ENCODE measurements at places on chromosomes 13 and 19.
A peak's percentile ranks its signal among the peaks of the same experiment; 100 is the strongest.

- peak; percentile 53 for DNase-seq
Observed at GRCh38 chr13:41588899-41589298, 131.5 kb downstream of the RGCC start.

DNA sequence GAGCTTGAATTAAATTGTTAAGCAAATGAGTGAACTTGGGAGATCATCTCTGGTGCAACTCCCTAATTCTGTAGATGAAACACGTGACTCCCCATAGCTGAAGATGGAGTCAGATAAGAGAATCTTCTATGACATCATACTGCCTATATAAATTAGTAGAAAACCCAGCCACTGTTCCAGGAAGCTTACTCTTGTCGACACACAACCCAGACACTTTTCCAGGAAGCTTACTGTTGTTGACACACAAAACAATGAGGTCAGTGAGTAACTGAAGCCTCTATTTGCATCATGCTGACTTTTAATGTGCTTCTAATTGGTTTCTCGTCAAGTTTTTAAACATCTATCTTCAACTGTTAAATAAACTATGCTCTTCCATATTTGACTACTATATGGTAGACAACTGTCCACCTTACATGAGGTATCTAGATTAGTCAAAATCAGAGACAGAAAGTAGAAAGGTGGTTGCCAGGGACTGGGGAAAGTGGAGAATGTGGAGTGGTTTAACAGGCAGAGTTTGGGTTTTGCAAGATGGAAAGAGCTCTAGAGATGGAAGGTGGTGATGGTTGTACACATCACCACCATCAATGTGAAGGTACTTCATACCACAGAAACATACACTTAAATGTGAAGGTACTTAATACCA lies 168.2 kb downstream of the FGF14 start:
- no peak for DNase-seq

DNA sequence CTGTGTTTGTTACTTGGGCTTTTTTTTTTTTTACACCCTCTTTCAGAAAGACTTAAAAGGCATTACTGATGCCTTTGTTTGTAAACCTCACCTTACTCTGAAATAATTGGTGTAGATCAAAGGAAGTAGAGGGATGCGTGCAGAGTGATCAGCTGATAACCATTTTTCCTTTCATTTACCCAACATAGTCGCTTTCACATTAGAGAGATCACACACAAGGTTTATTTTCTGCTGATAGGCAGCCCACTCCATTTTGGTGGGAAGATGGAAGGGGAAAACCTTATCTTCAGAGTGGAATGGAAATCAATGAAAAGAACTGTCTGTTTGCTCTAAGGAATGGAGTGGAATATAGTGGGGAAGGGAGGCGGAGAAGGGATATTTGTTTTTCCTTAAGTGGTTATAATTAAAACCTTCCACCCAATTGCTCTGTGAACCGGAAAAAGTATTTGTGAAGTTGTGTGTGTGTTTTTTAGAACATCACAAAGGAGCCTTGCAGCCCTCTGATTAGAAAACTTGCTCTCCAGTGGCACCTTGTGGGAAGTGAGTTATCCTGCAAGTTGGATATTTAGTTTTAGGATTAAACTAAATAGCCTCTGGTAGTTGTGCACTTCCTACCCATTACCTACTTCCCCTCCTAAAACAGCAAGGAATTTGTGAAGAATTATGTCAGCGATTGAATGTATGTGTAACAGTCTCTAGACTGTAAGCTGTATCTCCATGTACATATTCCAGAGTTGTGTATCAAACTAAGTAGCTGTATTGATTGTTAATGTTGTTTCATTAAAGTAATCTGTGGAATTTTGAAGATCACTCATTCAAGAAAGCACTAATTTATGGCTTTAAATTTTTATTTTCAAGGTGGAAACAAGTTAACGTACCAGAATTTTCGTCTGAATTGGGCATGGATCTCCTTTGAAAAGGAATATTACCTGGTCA lies 76.8 kb downstream of the FREM2 start:
- DNase-seq: no peak

GRCh38 chr13:49610176-49610575 lies 18.1 kb upstream of the ARL11 start:
- DNase-seq: no peak

- no peak for DNase-seq
Observed at GRCh38 chr19:18278521-18279265, 2.7 kb downstream of the JUND start.

DNA sequence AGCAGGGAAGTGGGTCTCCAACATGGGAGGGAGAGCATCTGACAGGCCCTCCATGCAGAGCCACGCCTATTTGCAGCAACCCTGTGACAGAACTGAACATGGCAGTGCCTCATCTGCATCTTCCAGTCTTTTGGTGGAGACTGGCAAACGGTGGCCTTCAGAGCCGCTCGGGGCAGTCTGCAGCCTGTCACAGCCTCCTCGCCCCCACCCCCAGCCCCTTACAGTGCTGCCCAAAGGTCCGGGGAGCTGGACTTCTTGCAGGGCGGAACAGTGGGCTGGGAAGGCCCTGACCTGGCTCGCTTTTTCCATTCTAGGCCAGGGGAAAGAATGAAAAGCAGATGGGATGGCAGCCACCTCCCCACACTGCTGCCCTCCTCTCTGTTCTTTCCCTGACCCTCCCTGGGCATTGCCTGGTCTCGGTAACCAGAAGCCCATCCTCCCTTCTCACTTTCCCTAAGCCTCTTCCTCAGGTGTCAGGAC lies 2.7 kb downstream of the CALM3 start:
- DNase-seq: no peak

DNA sequence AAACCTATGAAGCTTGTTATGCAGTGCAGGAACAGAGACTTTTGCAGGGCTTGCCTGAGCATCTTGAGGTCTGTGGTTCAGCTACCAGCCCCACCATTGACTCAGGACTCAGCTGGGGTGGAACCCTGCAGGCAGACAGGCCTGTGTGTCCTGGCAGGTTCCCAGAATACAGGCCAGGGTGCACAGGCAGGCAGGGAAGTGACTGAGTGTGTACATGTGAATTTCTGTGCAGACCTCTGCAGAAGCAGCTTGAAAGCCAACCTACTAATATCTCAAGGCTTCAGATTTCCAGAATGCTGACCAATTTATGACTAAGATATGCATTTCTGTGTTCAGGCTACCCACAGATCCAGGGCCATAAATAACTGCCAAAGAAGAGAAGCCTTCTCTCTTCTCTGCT lies 254.4 kb downstream of the DLEU7 start:
- peak; percentile 36 for DNase-seq

GRCh38 chr19:56671613-56671994 lies at the start of gene ZNF835:
ZNF835 (minus strand) TSS chr19:56671757; CDS start chr19:56665198, 6,559 bp downstream.
- DNase-seq: no peak

- no peak for DNase-seq
Observed at GRCh38 chr13:42991898-42992763, at the start of gene EPSTI1. EPSTI1 (minus strand) TSS chr13:42992241; CDS start chr13:42992165, 76 bp downstream.

GRCh38 chr13:72346716-72347115 lies 380.7 kb downstream of the MZT1 start:
- no peak for DNase-seq

DNA sequence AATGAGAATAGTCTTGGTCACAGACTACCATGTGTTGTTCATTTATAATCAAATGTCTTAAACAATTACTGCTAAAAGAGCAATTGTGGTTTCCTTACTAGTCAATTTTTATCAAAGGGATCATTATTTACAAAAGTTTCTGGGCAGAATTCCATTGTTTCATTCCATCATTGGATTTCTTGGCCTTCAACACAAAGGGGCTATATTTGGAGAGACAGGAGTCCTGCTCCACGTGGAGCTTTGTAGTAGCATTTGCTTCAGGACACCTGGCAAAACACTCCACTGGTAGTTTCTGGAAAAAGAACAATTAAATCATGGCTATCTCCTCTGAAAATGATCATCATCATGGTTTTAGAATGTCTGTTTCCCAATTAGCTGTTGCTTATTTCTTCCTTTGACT lies 22.3 kb upstream of the STARD13 start:
- DNase-seq: no peak

DNA sequence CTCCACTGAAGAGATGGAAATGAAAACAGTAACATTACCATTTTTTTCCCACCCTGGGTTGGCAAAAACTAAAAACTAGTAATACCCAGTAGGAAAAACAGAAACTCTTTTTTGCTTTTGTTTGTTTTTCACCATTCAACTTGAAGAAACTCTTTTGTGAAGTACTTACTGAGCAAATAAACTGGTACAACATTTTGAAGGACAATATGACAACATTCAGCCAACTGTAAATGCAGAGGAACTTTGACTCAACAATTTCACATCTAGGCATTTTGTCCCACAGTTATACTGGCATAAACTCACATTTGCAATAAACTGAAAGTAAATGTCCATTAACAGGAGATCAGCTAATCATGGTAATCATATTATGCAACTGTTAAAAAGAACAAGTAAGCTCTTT lies 152.5 kb downstream of the RNF17 start:
- no peak for DNase-seq

GRCh38 chr13:45784755-45785675 lies 66.5 kb downstream of the SIAH3 start:
- DNase-seq: no peak

DNA sequence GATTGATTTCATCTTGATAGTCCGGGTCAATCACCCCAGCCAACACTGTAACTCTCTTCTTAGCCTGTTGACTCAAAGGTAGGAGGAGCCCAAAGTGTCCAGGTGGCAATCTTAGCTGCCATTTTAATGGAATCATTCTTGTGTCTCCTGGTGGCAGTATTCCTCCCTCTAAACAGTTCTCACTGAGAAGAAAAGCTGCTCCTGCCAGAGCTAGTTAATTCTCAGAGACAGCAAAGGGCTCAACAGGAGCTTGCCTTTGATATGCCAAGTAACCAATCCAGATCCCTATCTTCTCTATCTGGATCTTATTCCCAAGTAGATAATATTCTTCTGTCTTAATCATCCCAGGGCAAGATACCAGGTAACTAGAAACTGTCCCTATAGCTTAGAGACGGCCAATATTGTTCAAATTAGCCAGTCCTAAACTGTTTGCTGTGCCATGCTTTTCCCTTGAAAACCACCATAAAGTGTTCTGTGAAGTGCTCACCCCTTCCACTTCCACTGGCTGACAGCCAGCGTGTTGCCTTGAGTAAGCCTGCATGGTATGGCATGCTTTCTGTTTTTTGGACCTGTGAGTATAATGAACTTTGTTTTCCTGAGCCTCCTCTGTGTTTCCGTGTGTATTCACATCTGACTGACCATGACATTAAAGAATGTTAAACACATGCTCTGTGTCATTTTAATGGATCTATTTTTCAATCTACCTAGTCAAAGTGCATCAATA lies 463.7 kb upstream of the SLITRK5 start:
- DNase-seq: no peak

DNA sequence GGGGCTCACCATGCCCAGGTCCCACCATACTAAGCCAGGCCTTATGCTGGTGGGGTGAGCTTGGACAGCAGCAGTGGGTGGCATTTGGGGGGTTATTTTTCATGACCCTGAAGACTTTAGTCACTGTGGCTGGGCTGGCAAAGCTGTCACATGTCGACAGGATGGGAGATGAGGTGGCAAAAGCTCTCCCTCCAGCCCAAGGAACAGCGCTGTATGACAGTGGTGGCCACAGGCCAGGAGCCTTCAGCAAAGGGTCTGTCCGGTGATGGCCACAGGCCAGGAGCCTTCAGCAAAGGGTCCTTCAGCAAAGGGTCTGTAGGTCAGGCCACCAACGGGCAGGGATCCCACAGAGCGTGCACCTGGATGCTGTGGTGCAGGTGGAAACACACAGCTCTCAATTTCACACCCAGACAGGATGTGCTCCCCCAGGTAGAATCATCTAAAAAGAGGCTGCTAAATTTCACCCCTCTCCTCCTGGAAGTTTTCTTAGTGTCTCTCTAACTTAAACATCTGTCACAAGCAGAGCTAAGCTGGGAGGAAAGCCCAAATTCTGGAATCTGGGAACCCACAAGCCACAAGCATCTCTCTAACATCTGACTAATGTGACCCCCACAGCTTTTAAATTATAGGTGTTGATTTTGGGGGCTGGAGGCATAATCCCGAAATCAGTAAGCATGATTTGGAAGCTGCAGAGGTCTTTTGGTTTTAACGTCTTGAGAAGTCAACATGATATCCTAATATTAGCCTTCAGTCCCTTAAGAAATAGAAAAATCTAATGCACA lies 23.0 kb downstream of the COL4A1 start:
- no peak for DNase-seq

GRCh38 chr13:25811506-25811905 lies 240.3 kb downstream of the SHISA2 start:
- DNase-seq: no peak

DNA sequence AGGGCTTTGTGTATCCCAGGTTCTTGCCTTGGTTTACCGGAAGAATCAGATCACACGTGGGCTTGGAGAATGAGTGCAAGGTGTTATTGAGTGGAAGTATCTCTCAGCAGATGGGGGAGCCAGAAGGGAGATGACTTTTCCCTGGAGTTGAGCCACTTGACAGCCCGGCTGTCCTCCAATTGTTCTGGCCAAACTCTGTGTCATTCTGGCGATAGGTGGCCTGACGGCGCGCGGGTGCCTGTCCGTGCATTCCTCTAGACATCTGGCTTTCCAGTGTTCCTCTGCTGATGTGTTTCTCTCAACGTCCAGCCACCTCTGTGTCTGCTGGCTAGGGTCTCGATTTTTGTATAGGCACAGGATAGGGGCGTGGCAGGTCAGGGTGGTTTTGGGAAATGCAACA lies 181.9 kb downstream of the SHISA2 start:
- DNase-seq: no peak

All from HS-5 (cell line).